Stimulated activated naive CD4-positive, alpha-beta T cell treated with Interleukin-2 at 50 U/mL for 16 hours (primary cell): ENCODE measurements at places on chromosomes 5 and 9.

DNA sequence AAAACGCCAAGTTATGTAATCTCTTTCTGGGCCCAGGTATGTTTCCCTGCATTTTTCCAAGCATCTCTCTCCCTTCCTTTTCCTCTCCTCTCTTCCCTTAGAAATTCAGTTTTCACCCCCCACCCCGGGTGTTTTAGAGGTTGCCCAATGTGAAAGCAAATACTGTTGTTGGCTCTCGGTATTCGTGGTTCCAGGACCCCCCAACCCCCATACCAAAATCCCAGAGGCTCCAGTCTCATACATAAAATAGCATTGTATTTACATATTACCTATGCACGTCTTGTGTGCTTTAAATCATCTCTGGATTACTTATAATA lies 48.8 kb downstream of the ACER2 start:
- no peak for DNase-seq

DNA sequence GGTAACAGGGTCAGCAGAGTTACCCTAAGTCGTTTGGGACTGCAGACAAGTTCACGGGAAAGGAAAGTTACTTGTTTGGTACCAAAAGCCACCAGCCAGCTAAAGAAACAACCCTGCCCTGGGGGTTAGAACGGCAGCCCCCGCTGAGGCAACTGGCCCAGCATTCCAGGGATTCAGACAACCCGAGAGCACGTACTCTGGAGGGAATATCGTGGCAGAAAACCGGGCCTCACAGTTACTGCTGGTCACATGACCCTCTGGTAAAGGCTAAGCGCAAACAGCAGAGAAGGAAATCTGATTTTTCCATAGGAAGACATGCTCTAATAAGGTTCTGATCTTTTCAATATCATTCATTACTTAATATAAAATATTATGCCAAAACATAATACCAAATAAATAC lies 22.5 kb upstream of the MLANA start:
- DNase-seq, result no peak

DNA sequence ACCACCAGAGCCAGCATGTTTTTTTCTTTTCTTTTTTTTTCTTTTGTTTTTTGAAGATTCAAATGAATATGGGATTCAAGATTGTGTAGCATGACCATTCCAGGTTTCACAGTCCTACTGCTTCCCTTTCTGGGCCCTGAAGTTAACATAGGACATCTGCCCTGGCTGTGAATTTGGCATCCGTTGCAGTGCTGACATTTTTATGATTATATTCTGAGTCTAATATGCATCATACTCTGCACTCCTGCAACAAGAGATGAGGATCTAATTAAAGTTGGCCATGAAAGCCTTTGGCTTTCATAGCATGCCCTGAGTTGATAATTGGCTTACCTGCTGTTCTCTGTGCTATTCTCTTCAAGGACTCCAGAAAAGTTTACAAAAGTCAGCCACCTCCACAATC lies 29.8 kb downstream of the C5orf22 start:
- DNase-seq, result no peak

GRCh38 chr5:27727254-27727653 lies 688.9 kb upstream of the CDH9 start:
- no peak for DNase-seq

GRCh38 chr5:88877826-88878225 lies 5.2 kb downstream of the MEF2C start:
- no peak for DNase-seq

GRCh38 chr5:42274913-42275312 lies 148.3 kb upstream of the GHR start:
- no peak for DNase-seq

DNA sequence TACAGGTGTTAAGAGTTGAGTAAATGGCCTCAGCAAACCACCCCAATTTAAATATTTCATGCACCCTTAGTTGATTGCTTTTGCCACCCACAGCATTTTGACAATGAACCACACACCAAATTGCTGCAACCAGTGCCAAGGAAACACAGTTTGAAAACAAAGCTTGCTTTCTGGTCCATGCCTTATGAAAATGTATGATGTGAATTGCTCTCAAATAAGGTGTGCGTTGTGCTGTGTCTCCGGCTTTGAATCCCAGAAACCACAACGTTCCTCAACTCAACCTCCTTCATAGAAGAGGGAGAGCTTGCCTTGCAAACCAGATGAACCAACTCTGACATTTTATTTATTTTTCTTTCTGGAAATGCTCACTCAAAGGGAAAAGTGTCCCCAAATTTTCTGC lies 762.7 kb downstream of the TLE1 start:
- DNase-seq, result no peak

DNA sequence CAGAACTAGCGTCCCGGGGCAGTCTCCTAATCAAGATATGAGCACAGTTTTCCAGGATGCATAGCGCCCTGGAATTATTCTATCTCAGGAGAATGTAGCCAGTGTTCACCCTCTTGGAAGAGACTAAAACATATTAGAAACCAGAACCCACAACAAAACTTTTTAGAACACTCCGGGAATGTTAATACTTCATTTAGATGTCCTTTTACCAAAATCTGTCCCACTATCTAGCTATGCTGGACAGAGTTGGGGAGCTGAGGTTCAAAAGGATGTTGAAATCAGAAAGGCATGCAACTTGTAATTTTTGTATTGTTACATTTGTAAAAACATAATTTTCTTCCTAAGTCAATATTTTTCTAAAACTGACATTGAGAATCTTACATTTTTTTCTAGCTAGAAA lies 386.5 kb upstream of the RFX3 start:
- DNase-seq, result no peak

GRCh38 chr5:174935854-174936474 lies 211.6 kb downstream of the MSX2 start:
- DNase-seq, result no peak
